NT2/D1 (cell line): ENCODE measurements at places on chromosomes 4 and X.

- no peak for DNase-seq
Observed at GRCh38 chrX:1486749-1487361, 34.1 kb upstream of the ASMTL start.

DNA sequence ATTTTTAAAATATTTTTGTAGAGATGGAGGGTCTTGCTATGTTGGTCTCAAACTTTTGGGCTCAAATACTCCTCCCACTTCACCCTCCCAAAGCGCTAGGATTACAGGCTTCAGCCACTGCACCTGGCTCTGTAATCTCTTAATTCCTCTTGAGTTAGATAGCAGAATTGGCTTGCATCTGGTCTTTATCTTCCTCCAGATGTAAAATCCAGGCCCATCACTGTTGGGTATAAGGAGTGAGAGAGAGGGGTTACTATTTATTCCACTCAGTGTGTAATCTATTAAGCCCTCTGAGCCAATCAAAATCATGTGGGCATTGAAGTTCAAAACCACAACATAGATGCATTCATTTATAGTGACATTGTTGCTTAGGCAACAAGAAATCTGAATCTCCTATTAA is 33.9 kb downstream of the ANK2 start:
- no peak for DNase-seq

GRCh38 chrX:135453381-135453780 is 31.6 kb downstream of the SMIM10L2A start:
- no peak for DNase-seq

GRCh38 chrX:10187421-10187820 is 30.6 kb downstream of the CLCN4 start:
- DNase-seq, result no peak

DNA sequence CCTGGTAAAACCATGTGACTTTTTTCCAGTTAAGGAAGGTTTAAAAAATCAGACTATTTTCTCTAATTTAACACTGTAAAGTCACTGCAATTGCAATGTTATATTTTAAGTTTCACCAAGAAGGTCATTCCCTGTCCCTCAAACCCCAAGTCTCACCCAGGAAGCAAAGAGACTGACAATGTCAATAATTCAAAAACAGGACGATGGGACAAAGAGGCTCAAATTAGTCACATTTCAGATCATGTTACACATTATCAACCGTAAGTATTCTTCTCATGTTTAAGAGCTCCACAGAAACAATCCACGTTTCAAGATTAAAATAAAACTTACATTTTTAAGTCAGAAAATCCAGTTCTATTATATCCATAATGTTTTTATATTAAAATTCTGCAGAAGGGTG is 13.2 kb downstream of the SHISA3 start:
- no peak for DNase-seq

- no peak for DNase-seq
Observed at GRCh38 chr4:105193536-105193935, 46.9 kb downstream of the TET2 start.

DNA sequence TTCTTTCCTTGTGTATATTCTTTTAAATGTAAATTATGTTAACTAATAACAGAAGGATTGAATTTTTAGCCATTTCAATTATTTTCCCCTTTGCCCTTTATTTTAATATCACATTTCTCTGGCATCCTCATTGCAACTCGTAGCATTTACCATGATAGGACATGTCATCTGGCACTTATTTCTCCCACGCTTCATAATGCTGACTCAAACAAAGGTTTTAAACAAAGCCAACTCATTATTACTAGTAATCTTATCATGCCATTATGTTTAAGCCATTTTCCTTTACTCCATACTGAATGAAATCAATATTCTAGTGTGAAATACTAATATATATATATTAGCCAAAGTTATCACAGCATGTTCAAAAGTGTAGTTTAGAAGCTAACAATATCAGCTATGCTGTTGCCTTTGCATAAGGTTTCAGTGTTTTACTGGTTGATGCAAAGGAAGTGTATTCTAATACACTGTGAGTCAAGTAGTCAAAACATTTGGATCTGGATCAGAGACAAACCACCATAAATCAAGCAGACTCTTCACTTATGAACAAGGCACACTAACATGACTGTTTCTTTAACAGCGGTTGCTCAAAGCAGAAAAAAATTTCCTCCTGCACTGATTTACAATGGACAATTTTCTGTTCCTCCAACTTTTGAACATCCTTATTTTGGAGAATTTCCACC is 281.6 kb downstream of the SLC7A11 start:
- DNase-seq, result no peak

GRCh38 chrX:3299636-3300035 is 46.8 kb downstream of the MXRA5 start:
- DNase-seq, result no peak

GRCh38 chr4:129972257-129972656 is 876.3 kb downstream of the C4orf33 start:
- no peak for DNase-seq

- DNase-seq, result no peak
Observed at GRCh38 chr4:158873795-158874401, 105.1 kb downstream of the FNIP2 start.

DNA sequence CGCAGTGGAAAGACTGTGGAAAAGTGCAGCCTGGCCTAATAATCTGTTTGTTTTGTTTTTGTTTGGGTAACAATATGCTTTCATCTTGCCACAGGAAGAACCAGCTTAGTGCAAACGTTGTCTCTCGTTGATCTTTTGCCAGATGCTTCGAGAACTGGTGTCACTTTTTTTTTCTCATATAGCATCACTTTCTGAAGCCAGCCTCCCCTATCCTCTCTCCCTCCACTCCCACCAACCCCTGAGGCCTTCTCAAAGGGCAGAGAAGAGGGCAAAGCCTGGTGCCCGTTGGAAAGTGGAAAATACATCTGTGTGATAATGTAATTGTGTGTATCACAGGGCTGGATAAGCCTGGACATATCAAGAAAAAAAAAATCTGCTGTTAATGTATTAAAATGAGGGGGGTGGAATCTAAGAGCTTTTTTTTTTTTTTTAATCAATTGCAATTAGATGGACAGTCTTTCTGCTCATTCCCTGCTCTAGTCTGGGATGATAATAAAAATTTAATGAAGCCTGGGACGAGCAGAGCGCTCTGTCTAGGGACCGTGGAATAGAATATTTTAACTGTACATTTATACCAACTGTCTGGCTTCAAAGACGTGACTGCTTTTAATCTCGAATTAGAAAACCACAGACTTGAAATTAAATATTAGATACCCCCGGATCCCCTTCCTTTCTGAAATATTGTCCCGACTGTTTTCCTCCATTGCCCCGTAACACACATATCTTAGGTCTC is 8.1 kb downstream of the POU4F2 start:
- DNase-seq, result no peak
